Kidney (tissue), 22 donors: ENCODE measurements at places on chromosomes 4 and X. TPM values are rescaled to one million over a fixed set of nuclear protein-coding genes. Genes with fewer than 3 reads are reported as not detected.

The CYLC1 gene
- total RNA-seq, result not detected

DNA sequence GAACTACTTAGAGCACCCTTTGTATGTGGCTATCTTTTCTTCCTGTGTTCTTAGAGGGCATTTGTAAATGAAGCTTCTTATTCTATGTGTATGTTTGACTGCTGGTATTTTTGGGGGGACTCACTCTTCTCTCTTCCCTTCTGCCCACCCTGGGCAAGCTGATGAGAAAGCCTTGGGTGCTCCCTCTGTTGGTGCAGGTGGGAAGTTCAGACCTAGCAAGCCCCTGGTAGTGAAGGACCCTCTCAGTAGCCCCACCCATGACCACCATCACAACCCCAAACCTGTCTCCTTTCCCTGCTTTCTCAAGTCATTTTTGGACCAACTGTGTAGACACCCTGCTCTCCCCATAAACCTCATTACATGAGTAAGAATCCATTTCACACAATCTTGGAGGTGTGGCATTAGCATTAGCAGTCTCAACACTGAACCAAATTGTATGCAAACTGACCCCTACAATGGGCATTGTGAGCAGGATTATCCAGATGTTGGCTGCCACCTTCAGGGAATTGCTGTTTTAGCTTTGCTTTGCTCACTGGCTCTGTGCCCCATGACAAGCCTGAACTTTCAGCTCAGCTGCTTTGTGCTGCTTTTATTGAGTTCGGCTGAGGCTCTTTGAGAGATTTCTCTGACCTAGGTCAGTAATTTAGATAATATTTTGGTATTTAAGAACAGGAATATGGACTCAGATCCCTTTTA is 27.9 kb downstream of the TRIM61 start:
- DNase-seq, result no peak

DNA sequence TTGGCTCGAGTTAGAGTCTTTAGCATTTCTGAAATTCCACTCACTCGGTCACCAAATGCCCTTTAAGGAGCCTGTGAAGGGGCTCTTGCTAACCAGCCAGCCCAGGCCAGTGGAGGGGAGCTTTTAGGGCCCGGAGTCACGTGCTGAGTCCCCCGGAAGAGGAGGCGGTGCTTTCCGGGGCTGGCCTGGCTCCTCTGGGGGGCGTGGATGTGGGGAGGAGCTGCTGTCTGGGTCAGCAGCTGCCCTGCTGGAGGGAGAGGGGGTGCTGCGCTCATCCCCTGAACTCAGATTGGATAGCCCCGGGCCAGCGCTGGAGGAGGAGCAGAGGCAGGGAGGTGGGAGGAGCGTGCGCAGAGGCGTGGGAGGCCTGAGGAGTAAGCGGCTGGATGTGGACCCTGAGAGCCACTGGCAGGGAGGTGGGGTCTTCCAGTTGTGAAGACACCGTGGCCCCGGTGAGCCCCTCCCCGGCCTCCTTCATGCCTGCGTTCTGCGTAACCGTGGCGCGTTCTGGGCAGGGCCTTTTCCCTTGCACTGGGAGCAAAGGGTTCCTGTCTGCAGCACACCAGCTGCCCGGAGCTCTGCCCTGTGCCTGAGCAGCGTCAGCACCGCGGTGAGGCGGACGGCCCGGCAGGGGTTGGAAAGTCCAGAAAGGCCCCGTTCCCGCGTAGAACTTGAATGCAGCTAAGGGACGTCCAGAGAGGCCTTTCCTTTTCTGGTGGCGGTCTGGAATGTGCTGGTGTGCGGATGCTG is 19.7 kb downstream of the MAEA start:
- DNase-seq, result peak; percentile 98

The ARHGEF6 gene
- total RNA-seq, result 15.8 TPM

The BTC gene
- 6.0 TPM for total RNA-seq

DNA sequence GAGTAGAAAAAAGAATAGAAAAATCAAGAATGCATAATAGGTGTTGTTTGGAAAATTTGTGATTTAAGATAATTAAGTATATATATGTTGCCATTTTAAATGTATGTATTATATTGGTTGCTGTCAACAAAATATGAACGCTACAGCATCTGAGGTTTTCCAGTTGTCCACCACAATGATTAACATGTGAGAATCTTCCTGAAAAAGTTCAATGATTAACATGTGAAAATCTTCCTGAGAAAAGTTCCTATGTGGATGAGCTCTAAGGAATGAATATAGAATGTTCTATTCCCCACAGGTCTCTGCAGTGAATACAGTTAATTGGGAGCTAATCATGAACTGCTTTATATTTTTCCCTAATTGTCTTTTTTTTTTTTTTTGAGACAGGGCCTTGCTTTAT is 214.7 kb downstream of the CBR4 start:
- no peak for DNase-seq

DNA sequence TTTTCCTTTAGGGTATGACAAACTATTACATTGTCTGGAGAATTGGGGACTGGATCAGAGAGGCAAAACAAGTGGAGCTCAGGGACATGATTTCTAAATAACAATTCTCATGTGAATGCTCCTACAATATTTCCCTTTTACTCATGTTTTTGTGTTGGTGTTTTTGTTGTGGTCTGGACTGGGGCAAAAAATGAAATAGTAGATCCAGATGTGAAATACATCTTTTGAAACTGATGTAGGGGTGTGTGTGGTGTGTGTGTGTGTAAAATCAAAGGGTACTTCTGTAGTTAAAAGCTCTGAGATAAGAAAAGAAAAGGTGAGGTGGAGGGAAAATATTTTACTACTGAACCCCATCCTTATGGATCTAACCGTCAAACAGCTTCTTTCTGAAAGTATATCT is 188.4 kb upstream of the RPL34 start:
- no peak for DNase-seq

- peak; percentile 27 for DNase-seq
These were observed 28.5 kb upstream of the CRMP1 start for GRCh38 chr4:5921101-5921980.

The MAGEA12 gene
- total RNA-seq, result not detected

The NIPAL1 gene
- total RNA-seq, result 6.9 TPM

The C4orf51 gene
- total RNA-seq, result not detected

GRCh38 chrX:13515211-13515930 is 54.0 kb upstream of the EGFL6 start:
- DNase-seq, result no peak

GRCh38 chr4:104490770-104491480 is 3.8 kb downstream of the CXXC4 start:
- DNase-seq, result peak; percentile 96

The CHRDL1 gene
- total RNA-seq, result 8.7 TPM

DNA sequence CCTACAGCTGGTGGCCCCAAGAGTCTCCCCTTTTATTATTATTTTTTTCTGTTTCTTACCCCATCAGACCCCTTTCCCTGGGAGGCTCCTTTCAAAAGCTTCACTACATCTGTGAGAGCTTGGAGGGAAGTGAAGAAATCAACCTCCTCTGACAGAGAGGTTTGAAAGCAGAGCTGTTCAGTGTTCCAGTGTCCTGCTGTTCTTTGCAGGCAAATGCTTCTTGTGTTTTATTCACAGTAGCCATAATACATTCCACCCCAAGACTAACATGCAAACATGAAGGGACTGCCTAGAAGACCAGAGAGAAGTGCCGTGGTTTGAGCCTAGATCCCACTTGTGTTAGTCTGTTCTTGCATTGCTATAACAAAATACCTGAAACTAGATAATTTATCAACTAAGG is 192.1 kb downstream of the PTTG2 start:
- no peak for DNase-seq

- no peak for DNase-seq
These were observed 125.0 kb upstream of the TBL1X start for GRCh38 chrX:9339603-9340491.

DNA sequence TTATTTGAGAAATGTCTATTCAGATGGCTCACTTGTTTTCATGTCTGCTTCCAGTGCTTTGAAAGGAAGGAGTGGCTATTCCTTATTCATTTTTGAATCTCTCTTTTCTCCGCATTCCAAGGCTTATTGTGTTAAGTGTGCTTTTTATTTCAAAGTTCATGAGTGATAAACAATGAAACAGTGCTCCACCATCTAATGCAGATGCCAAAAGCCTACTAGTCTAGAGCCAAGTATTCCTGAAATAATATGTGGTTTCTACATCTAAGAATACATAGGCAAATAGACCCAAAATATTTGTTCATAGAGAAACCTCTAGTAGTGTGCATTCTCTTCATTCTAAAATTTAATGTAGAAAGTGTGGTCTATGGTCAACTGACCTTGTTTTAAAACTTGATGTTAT is 187.3 kb downstream of the GABRB1 start:
- DNase-seq, result no peak

DNA sequence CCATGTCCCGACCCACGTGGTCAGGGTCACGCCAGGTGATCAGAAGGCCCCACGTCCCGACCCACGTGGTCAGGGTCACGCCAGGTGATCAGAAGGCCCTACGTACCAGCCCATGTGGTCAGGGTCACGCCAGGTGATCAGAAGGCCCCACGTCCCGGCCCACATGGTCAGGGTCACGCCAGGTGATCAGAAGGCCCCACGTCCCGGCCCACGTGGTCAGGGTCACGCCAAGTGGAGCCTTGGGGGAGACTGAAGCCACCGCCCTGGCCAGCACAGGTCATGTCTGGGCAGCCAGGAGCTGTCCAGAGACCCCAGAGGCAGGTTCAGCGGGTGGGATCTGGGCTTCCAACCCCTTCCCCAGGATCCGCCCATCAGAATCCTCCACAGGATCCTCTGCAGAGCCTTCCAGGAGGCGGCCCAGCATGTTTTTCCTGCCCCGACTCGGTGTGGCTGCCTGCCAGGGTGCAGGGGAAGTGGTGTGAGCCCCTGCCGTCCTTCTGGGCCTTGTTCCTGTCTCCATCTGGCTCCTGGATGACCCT is 58.4 kb downstream of the FAM53A start:
- no peak for DNase-seq

DNA sequence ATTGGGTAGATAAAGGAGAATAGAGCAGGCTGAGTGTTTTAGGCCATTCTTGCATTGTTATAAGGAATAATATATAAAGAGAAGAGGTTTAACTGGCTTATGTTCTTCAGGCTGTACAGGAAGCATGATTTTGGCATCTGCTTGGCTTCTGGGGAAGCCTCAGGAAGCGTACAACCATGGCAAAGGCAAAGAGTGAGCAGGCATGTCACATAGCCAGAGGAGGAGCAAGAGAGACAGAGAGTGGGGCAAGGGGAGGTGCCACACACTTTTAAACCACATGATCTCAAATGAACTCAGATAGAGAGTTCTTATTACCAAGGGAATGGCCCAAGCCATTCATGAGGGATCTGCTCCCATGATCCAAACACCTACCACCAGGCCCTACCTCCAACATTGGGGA is 4.4 kb upstream of the METTL14 start:
- DNase-seq, result no peak

GRCh38 chr4:38230121-38230801 is 270.1 kb downstream of the PTTG2 start:
- DNase-seq, result peak; percentile 56

DNA sequence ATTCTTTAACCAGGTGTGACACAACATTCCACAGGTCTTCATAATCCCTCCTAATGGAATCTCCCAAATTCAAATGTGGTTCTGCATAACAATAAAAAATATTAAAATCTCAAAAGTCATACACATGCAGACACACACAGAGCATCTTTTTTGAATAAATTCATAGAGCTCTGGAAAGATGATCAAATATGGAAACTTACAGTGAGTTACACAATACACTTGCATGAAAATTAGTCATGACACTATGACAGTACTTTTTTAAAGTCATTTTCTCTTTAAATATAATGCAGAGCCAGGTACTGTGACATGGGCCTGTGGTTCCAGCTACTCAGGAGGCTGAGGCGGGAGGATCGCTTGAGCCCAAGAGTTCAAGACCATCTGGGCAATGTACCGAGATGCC is 38.9 kb downstream of the DDX60L start:
- DNase-seq, result no peak

The MAGED4B gene
- total RNA-seq, result 13.3 TPM
